ENCODE measurements at places on chromosomes 5 and 9.
A peak's percentile ranks its signal among the peaks of the same experiment; 100 is the strongest.

DNA sequence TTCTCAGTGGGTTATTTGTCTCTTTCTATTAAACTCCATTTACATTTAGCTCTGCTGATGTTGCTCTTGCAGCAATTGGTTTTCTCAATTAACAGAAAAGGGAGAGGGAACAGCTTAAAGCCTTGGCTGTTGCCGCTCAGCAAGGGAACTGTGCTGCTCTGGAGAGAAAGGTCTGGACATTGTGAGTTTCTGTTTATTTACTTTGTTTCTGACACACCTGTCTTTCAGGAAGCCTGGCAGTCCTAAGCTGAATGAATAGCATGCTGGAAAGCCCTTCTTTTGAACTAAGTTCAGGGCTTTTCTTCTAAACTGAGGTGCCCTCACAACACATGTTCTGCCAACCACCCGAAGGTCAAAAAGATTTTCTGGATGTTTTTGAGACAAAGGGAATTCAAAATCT is 491.9 kb downstream of the PDE4D start:
- no peak for DNase-seq

- DNase-seq: no peak
These were observed 165.9 kb upstream of the TLX3 start for GRCh38 chr5:171143171-171143570.

- DNase-seq: no peak
These were observed 272.1 kb downstream of the TLE1 start for GRCh38 chr9:81417299-81417675.

GRCh38 chr5:112146323-112147226 is 272.5 kb downstream of the EPB41L4A start:
- DNase-seq: peak; percentile 89

All from inflammatory macrophage treated with lipopolysaccharide for 1 hour (primary cell).